Fibroblast of skin of scalp (primary cell): ENCODE measurements at places on chromosomes 16 and 17.
A peak's percentile ranks its signal among the peaks of the same experiment; 100 is the strongest.

DNA sequence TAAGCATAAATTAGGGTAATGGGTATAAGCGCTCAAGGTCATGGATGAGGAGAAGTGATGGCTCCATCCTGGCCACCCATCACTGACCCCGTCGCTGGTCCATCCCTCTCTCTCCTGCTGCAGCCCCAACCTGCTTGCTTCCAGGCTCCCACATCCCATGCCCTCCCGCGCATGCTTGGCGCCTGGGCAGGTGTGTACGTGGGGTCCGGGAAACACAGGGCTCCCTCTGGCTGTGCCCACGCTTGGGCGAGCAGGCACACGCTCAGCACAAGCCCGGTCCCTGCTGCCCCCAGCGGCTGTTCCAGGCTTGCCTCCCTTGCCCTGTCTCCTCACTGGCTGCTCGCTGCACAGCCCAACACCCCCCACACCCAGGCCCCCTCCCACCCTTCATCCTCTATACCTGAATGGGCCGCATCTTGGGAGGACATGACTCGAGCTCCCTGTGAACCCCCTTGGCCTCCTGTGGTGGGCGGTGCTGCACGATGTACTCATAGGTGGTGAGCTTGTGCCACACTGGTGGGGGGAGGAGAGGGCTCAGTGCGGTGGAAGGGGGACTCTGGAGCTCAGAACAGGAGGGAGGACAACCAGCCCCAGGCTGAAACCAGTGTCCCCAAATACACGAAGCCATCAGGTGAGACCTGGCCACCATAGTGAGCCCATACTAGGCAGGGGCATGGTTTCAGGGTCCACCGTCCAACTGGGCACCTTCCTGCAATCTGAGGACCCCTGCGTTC, 4.7 kb upstream of the TPPP3 start:
- DNase-seq, result no peak

DNA sequence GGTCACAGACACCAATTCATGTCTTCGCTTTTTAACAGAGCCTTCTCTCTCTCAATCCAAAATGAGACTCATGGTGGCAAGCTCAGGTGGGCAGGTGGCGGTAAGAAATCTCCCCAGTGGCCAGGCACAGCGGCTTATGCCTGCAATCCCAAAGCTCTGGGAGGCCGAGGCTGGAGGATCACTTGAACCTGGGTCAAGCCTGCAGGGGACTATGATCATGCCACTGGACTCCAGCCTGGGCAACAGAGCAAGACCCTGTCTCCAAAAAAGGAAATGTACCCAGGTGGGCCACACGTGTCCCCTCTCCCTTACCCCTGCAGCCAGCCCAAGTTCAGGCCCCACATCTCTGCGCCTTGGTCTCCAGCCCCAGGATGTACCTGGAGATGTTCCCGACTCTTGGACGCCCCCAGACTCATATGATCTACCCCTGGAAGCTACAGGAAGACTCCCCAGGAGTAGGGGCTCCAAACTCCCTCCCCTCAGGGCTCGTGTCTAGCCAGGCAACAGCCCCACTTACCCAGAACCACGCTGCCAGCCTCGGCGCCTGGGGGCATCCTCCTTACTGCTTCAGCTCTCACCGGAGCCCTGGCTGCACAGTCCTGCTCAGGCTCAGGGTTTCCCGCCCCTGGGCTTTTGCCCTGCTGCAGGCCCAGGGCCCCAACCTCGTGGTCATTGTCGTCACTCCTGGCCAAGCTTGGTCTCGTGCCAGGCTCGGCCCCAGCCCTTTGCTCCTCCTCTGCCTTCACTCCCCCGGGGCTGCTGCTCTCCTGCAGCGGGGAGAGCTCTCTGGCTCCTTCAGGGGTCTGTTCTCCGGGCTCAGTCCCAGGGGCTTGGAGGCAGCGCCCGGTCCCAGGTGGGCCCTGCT, 16.2 kb downstream of the MYLK3 start:
- no peak for DNase-seq

- peak; percentile 77 for DNase-seq
Measured at GRCh38 chr17:30095507-30096244, 20.9 kb upstream of the NSRP1 start.

DNA sequence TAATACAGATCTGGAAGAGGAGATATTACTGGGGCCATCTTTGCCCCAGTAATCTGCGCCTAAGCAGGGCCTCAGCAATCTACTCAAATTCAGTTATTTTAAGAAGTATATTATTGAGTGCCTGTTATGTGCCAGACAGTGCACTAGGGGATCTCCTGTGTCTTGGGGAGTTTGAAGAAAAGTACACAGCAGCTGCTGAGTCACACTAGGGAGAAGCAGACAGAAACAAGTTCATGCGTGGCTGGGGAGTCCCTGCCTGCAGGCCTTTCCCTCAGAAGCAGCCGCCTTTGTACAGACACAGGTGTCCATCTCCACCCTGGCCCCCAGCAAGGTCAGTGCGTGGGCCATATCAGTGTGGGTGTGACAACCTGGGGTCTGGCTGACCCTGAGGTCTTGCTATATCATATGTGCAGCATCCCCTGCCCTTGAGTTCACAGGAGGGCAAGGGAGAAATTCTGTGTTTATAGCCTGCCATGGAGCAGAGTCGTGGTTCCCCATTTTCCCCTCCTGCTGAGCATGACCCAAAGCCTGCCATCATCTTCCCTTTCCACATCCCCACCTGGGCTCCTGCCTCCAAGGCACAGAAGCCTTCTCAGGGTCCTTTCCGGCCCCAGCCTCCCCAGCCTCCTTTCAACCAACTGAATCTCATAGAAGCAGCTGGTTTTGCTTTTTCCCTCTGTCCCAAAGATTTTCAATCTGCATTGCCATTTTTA, 229.9 kb upstream of the SDK2 start:
- DNase-seq, result no peak

DNA sequence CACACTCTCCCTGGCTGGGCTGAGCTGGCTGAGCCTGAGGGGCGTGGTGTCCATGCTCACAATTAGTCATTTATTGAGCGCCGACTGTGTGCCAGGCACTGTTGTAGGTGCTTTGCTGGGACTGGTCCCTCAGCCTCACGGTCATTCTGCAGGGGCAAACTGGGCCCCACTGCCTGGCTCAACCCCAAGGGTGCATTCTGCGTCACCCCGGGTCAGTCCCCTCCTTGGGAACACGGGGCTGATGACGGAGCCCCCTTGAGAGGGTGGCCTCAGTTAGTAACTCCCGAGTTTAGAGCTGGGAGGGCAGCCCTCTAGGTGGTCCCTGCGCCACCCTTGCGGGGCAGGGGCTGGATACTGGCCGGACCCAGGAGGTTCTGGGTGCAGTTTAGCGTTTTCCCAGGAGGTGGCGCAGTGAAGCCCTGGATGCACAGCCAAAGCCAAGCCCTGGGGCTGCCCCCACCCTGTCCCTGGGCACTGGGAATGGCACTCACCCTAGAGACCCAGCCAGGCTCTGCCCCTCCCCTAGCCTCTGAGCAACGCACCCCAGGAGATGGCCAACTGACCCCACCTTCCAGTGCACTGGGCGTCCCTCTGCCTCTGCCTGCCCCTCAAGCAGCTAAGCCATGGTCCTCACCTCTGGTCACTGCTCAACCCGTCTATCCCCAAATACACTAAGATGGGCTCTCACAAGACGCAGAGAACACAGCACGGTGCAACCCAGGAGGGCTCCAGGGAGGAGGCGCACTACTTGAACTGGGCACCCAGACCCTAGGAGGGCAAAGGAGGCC, 243.2 kb upstream of the GSE1 start:
- peak; percentile 63 for DNase-seq

DNA sequence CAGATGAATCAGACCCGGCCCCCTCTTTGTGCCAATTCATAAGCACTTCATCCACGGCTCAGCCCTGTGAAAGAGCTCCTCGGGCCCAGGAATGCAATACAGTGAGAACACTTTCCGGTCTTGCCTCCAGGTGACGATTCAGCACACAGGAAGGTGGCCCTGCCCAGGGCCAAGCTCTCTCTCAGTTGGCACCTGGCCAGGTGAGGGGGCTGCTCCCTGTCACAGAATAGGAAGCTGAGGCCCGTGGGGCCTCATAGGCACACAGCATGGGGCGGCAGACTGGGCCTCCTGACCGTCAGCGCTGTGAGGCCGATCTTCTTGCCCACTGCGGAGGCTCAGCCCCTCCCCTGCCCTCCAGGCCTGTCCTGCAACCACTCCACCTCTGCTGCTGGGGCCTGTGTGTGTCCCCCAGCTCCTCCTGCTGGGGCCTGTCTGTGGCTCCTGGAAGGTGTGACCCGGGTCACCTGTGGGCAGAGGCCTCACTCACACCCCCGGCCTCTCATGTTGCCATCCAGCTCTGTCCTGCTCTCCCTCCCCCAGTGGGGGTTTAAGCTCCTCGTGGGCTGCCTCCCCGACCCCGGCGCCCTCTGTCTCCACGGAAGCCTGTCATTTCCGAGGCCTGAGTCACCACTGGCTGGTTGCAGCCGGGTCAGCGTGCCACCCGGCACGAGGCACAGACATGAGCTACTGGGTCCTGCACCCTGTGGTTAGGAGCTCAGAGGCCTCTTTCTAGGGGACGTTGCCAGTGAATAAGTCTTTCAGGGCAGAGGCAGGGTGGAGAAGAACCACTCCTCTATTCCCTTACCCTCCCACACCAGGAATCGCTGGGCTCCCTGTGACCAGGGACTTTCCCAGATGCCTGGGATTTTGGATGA, 114.4 kb downstream of the SEC14L1 start:
- peak; percentile 88 for DNase-seq

GRCh38 chr17:80777274-80777673, 214.4 kb upstream of the CHMP6 start:
- peak; percentile 34 for DNase-seq

DNA sequence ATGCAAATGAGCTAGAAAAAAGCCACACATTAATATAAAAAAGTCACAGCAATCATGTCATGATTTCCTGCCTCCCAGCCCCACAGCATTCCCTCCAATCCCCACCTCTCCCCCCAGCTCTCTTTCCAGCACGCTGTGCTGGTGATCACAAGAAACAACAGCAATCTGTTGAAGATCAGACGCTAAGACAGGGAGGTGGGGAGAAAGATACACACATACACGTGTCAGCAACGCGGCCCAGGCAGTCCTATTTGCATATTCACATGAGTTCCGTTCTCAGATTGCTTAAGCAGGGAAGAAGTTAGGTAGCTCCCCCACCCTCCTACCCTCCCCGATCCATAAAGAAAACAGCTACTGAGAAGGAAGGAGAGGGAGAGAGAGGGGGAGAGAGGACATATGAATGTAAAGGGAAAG, 405.5 kb upstream of the PSMD7 start:
- DNase-seq, result peak; percentile 29

DNA sequence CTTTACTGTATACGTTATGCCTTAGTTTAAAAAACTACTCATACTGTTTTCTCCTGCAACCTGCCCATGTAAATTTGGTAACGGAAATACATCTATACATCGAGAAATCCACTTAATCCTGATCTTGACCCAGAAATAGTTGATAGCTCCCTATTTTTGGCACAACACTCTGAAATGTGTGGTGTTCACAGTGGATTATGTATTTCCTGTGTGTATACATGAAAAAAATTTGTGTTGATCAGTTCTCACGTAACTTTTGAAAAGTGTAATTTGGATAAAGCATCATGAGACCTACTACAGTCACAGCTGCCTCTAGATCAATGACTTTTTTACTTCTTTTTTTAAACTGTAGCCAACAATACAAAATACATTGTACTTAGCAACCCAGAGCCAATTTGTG, 90.7 kb downstream of the VMP1 start:
- DNase-seq, result no peak

GRCh38 chr16:50517450-50518252, 30.5 kb upstream of the NKD1 start:
- DNase-seq, result no peak

GRCh38 chr16:60107437-60107836, 1373.3 kb upstream of the GOT2 start:
- peak; percentile 68 for DNase-seq

GRCh38 chr17:82351713-82352488, 7.1 kb upstream of the TEX19 start:
- DNase-seq, result peak; percentile 83

GRCh38 chr16:74575807-74576643, 30.9 kb downstream of the GLG1 start:
- DNase-seq, result peak; percentile 16

GRCh38 chr17:50816771-50817751, 18.3 kb upstream of the WFIKKN2 start:
- DNase-seq, result peak; percentile 19

- DNase-seq, result no peak
Measured at GRCh38 chr17:46796524-46796923, 22.0 kb downstream of the WNT3 start.

DNA sequence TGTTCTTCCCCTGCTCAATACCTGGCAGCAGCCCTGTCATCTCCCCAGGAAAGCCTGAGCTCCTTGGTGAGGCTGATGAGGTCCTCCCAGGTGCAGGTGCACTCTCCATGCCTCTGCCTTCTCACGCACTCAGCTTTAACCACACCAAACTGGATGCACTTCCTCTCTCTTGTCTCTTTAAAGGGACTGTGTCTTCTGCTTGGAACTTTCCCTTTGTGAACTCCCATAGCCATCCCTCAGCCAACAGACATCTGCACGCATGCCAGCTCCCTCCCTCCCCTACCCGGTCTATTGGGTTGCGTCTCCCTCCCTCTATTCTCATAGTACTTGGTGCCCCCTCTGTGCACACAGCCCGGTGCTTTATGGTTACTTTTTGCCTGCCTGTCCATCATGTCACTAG, 231.2 kb downstream of the MSI2 start:
- DNase-seq, result no peak

- peak; percentile 71 for DNase-seq
Measured at GRCh38 chr16:48498769-48499631, 111.0 kb downstream of the N4BP1 start.

DNA sequence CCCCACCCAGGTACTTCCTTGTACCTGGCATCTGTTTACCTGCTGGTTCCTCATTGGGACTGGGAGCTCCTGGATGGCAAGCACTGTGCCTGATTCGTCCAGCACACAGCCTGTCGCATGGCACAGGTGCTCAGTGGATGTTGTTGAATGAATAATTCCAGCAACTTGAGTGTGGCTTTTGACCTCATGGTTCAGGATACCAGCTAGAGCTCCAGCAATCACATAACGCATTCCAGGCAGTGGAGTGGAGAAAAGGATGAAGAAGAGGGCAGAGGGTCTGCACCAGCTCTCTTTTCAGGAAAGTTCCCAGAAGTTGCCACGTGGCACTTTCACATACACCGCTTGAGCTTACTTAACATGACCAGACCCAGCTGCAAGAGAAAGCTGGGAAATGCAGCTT, 1.3 kb upstream of the CAMKK1 start:
- no peak for DNase-seq

GRCh38 chr16:6536411-6536810, 796.2 kb upstream of the RBFOX1 start:
- no peak for DNase-seq

- DNase-seq, result no peak
Measured at GRCh38 chr17:14207791-14208190, 28.9 kb downstream of the CDRT15 start.

DNA sequence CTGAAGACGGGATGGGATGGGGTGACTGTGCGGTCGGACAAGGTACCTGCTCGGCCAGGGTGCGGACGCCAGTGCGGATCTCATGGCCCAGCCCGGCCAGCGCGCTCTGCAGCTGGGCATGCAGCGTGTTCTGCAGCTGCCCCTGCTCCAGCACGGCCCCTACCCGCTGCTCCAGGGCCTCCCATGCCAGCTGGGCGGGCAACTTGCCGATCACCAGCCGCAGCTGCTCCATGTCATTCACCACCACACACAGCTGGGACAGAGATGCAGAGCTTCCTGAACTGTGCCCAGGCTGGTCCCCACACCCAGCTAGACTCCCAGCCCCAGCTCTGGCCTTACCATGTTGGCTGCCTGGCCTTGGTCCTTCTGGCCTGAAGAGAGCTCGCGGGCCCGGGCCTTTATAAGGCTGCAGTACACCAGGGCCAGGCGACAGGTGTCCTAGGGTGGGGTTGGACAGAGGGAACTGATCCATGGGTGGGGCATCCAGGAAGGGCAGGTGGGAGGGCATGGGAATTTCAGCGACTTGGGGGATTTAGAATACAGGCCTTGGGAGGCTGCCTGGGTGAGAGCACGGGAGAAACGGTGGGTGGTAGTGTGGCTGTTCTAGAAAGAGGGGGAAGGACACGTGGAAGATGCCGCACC, 9.8 kb downstream of the UNC13D start:
- no peak for DNase-seq
